SIG-M5 (cell line): ENCODE measurements at places on chromosomes 6 and 20.

GRCh38 chr20:47533518-47534062, 31.9 kb downstream of the NCOA3 start:
- no peak for DNase-seq

GRCh38 chr6:21099338-21100314, 493.9 kb upstream of the SOX4 start:
- DNase-seq, result no peak

DNA sequence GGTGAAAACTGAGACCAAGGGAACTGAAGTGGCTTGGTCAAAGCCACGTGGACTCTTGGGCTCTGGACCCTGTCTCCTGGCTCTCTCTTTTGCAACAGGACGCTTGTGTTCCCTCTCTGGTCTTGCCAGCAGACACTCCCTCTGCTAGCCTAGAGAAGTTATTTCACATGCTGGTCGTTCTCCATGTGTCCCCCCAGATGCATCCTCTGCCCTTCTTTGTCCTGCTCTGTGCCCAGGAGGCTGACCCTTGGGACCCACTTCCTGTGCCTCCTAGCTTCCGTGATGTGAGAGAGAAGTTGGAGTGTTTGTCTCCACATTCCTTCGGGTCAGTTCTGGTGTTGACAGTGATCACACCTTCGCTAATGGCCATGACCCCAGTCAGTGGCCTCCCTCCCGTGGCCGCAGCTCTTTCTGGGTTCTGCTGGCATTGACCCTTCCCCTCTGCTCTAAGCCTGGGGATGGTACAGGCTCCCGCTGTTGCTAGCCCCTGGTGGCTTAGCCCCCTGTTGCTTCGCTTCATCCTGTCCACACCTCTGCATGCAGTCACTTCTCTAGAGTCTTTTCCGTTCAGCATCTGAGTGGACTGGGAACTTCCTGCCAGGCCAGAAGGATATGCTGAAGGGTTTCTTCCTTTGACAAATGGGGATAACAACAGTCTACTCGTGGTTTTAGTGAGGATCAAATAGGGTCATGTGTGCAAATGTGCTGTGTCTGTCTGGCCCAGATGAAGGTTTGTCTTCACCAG, 70.1 kb upstream of the BMP2 start:
- DNase-seq, result no peak

DNA sequence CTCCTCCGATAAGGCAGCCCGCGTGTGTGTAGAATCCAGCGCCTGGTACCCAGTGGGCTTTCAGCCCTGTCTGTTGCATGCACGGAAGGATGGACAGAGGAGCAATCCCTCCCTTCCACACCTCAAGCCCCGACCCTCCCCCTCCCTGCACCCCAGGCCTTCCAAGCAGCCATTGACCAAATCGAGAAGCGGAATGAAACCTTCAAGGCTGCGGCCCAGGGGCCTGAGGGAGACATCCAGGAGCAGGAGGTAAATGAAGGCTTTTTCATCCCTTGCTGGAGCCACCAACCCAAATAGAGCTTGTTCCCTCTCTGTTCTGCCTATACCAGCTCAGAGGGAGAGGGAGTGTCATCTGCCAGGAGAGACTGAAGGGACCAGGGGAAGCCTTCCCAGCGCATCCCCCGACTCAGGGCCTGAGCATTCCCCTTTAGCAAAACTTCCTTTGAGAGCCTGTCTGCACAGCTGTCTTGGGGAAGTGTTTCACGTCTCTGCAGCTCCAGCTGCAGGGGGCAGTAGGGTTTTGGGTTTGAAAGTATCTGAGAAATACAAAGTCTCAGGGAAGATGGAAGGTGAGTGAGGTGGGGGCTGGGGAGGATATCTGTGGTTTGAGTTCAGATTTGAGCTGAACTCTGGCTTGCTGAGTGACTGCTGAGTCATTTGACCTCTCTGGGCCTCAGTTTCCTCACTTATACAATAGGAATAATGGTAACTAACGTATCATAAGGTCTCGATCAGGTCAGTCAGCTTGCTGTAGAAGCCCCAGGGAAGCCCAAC, 16.1 kb downstream of the FGD2 start:
- no peak for DNase-seq

DNA sequence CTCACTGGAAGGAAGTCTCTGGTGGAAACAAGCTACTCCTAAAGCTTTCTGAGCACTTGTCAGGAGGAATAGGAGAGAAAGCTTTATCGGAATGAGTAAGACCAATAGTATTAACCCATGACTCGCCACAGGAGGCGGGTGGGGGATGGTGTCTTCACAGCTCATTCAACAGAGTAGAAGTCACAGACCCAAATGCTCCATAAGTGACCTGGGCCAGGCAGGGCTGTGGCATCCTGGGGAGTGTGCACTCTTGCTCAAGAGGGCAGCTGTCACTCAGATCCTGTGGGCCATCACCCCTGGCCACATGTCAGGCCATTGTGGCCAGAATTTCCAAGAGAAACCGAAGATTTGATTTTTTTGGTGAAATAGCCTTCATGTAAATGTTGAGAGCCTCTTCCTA, 116.0 kb downstream of the SYCP2 start:
- no peak for DNase-seq

DNA sequence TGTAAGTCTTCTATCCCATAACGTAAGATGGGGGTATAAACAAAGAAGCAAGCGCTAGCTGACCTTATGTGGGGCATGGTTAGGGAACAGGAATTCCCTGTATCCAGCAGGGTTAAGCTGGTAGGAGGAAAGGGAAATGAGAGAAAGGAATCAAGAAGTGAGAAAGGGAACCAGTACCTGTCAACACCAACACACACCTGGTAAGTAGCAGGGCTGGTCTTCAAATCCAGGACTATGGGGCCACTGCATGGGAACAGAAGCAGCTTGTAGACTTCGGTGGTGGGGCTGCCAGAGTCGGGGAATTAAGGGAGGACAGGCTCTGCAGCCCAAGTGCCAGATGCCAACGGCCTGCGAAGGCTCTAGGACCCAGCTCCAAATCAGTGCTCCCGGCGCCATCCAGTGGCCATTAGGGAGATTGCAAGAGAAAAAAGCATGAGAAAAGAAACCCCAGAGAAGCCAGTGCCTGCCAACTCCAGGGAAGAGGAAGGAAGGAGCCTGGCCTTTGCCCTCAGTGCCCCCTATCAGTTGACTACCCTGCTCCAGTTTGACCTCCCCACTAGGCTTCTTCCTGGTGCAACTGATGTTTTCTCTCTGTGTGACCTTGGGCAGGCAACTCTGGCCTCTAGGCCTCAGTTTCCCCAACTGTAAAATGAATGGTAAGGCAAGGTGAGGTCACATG, 15.8 kb upstream of the RBPJL start:
- no peak for DNase-seq

- no peak for DNase-seq
These were observed 533 bp downstream of the ZFAND3 start for GRCh38 chr6:37819802-37820717.

DNA sequence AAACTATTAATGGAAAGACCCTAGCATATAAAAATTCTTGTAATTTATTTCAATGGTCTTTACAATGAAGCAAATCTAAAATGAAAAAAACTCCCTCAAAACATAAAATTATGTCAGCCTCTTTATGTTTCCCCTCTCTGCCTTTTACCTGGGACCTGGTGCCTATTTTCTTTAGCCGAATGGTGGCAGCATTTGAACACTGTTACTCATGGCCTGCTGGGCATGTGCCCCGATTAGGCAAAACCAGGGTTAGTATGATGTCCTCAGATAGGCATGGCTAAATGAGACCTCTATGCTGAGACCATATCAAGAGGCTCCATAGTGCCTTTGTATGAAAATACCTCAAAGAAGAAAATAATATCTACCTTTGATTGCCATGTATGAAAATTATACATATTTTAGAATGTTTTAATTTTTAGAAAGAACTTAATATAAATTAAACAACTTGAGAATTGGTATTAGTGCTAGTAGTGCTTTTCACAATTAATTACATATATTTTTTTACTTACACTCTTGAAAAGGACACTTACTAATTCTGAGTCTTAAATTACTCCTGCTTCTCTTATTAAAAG, 22.5 kb upstream of the C6orf58 start:
- DNase-seq, result no peak

- no peak for DNase-seq
These were observed 487.6 kb downstream of the PREX1 start for GRCh38 chr20:48339986-48340882.

GRCh38 chr6:52157301-52157941, 28.8 kb upstream of the IL17A start:
- DNase-seq, result no peak

DNA sequence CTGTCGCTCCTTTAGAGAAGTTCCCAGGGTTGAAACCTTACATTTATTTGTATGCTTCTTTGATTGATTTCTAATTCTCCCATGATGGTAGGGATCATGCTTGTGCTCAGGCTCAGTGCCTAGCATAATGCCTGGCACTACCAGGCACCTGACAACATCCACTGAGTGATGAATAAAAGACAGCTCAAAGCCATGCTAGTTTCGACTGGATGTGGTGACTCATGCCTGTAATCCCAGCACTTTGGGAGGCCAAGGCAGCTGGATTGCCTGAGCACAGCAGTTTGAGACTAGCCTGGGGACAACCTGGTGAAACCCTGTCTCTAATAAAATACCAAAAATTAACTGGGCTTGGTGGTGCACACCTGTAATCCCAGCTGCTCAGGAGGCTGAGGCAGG, 11.6 kb upstream of the CD164 start:
- no peak for DNase-seq

DNA sequence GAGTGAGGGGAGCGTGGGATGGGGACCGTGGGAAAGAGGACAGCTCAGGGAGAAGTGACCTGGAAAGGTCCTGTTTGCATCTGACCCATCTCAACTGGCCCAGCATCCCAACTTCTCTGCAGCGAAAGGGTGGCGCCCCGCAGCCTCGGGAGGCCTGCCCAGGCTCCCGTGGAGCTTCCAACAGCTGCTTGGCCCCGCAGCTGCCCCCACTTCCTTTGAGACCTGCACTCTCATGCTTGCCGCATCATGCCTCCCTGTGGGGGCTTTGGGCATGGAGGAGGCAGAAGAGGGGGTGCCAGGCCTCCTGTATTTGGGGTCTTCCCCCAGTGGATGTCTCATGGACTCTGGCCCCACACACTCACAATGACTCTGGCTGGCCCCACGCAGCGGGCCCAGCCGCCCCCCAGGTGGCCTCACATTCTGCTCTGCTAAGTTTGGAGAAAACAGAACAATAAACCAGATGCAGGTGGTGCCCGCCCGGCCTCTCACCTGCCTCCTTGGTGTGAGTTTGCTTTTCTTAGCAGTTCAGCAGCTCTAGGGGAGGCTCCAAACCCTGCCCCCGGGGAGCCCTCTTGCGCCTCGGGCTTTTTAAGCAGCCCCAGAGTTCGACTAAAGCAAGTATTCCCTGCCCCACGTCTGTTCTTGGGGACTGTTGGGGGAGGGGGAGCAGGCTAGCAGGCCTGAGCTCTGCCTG, 40.7 kb downstream of the CPXM1 start:
- DNase-seq, result no peak

- DNase-seq, result no peak
These were observed 127.8 kb downstream of the CD109 start for GRCh38 chr6:73823832-73824231.

- no peak for DNase-seq
These were observed 127.4 kb downstream of the CD24 start for GRCh38 chr6:106847116-106847515.

DNA sequence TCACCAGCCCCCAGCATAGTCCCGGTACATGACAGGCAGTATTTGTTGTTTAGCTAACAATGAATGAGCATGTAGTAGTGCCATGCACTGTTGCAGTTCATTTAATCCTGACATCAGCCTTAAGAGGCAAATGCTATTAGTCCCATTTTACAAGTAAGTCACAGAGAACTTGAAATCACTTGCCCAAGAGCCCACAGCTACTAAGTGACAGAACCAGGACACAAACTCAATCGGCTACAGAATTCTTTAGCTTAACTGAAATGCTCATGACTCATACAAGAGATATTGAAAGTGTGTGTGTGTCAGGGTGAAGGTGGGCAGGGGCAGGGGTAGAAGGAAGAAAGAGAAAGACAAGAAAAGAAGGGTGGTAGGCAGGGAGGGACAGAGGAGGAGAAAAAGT, 52.7 kb downstream of the UNC5CL start:
- no peak for DNase-seq

GRCh38 chr6:113464536-113464935, 392.6 kb upstream of the MARCKS start:
- DNase-seq, result no peak

- peak; percentile 15 for DNase-seq
These were observed 121.2 kb upstream of the LAMP5 start for GRCh38 chr20:9392892-9393857.

DNA sequence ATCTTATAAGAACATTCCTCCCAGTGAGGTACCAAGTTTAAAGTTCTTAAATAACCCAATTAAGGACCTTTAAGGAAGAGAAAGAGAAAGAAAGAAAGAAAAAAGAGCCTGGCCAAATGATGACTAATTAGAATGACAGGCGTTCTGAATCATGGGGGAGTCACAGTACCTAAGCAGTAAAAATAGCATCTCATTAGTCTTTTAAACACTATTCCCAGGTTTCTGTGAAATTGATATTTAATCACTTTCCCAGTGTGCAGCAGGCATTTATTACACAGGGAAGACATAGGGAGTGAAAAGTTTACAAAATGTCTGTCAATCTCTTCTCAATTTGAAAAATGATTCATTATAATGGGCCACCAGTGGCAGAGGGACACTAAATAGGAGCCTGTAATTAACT, 251.4 kb upstream of the MANEA start:
- no peak for DNase-seq

DNA sequence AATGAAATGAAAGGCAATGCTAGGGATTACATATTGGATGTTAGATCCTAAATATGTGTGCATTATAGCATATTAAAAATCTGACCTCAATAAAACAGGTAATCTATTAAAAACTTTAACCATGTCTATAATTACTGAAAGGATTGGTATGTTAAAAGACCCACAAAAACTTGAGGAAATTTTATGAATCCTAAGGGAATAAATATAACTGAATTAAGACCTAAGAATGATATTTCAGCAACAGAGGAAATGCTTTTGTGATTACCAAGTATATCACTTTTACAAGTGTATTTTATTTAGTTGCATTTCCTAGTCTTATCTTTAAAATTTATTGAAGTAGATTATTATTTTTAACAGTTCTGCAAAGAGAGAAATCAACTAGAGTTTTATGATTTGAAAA, 571.5 kb downstream of the HDGFL1 start:
- no peak for DNase-seq

DNA sequence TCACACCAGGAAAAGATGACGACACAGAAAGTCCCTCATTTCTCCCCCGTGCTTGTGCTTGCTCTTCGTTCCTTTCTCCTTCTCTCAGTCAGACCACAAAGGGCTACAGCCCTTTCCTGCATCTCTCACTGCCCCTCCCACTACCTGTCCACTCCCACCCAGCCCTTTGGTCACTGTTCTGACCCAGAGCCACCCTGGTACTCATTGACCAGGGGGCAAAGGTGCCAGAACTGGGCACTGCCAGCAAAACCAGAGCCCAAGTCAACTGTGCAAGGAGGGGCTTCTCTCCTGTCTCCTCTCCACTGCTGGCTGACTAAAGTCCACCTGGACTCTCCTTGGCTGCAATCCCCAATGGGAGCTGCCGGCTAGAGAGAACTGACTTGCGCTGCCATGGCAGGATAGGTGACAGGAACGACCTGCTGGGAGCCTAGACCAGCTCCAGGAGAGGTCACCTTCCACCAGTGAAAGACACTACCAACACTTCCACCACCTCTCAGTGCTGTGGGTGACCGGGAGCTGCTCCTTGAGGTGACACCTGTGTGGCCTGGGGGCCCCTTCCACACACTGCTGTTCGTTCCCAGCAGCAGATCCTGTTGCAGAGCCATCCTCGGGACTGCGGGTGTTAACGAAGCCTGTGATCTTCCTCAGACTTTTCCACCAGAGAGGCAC, 32.8 kb downstream of the KCNK17 start:
- no peak for DNase-seq

- no peak for DNase-seq
These were observed 256.0 kb upstream of the TCF21 start for GRCh38 chr6:133632906-133633305.

- DNase-seq, result no peak
These were observed 14.7 kb downstream of the FILIP1 start for GRCh38 chr6:75478929-75479328.
